Activated CD4-positive, alpha-beta T cell treated with anti-CD3 and anti-CD28 coated beads for 36 hours (primary cell): ENCODE measurements at places on chromosomes 2 and 18.

GRCh38 chr2:7012141-7012764 lies 95.0 kb downstream of the RNF144A start:
- DNase-seq: no peak

GRCh38 chr2:162828545-162828944 lies 10.0 kb downstream of the KCNH7 start:
- DNase-seq: no peak

- DNase-seq: peak; percentile 61
These were observed 42.2 kb downstream of the LBH start for GRCh38 chr2:30273574-30273929.

GRCh38 chr2:100268986-100269385 lies 53.3 kb downstream of the LONRF2 start:
- DNase-seq: no peak

GRCh38 chr18:43876748-43877147 lies 599.5 kb upstream of the SYT4 start:
- no peak for DNase-seq

DNA sequence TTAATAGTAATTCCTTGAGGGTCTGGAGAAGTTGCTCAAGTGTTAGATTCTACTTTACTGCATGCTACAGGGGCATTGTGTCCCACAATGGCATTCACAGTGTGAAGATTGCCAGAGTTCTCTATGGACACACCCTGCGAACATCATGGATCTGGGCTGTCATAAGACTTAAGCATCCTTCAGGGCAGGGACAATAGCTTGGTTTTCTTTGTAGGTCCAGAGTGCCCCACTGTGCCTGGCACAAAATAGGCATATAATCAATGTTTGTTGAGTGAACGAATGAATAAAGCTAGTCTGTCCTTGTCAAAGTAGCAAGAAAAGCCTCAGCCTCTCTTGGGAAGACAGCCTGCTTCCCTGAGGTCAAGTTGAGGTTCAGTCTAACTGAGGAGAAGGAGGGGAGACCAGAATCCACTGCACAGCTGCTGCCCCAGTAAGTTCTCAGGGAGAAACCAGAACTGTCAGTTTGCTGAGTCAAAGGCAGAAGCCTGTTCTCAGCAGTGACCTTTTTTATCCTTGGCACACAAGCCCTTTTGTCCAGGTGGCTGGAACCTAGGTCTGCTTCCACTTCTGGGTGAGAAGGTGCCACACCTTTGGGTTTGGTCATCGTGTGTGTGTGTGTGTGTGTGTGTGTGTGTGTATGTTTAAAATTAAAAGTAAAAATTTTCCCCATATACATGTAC lies 15.0 kb downstream of the INPP4A start:
- DNase-seq: peak; percentile 34

- DNase-seq: no peak
These were observed 85.9 kb downstream of the USP40 start for GRCh38 chr2:233480490-233481202.

- DNase-seq: peak; percentile 60
These were observed 79.0 kb downstream of the CIB4 start for GRCh38 chr2:26561918-26562810.

GRCh38 chr2:152925547-152926448 lies 207.4 kb downstream of the ARL6IP6 start:
- DNase-seq: peak; percentile 76

GRCh38 chr18:62610701-62611411 lies 88.0 kb downstream of the ZCCHC2 start:
- DNase-seq: no peak

DNA sequence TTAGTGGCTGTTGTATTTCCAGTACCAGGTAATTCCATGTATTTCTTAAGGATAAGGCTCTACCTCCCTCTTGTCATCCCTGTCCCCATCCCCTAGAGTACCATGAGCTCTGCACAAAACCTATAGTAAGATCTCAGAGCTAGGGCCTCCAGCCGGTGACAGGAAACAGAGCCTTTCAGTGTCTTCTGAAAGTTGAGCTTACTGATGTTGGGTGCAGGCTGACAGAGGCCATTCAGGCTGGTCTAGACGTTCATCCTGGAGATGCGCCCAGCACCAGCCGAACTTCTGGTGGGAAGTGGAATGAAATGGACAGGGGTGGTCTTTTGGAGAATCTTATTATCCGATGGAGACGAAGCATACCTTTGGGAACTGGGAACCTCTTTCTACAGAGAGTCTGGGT lies 16.7 kb upstream of the LYPD6B start:
- no peak for DNase-seq

DNA sequence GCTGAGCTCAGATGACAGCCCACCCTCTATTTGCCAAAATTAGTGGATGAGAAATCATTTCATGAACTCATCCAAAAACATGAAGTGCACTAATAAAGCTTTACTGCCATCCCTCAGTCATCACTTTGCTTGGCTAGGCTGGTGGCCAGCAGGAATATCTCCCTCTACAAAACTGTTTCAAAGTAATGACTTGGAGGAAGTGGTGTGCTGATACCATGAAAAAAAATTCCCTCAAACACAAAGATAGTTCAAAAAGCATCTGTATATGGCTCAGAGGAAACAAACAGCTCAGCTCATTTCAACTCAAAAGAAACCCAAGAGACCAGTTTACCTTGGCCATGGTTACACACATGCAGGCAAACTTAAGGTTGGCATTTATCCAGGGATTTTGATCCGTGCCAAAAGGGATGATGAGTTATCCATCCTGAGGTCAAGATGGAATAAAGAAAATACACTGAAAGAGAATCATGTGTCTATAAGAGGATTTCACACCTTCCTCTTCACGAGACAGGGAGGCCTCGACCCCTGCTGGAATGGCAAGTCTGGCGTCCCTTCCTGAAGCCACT lies 18.4 kb upstream of the WIPF1 start:
- no peak for DNase-seq

DNA sequence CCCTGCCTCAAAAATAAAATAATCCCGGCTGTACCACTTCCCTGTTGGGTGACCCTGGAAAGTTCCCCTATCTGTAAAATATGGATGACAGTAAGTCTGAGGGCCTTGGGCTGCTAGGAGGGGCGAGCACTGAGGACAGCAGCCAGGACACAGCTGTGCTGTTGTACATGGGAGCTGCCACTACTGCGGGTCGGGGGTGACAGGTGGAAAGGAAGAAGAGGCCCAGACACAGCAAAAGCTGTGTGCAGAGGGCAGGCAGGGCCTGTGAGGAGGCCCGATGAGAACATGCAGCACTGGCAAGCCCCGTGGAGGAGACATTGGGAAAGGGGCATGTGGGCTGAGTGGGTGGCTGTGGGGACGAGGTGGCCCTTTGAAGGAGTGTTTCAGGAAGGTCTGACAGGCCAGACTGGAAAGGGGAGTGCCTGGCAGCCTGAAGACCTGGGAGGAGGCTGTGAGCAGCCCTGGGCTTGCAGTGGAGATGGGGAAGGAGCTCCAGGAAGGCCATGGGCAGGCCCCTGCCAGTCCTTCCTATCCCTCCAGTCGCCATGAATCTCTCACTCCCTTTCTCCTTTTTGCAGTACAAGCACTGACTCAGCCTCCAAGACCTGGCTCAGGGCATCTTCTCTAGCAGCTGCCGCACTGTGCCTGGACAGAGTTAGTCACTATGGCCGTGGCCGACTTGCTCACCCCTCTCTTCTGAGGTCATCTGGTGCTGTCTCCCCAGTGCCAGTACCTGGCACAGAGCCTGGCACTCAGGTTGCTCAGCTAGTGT lies 28.9 kb upstream of the SEMA4C start:
- DNase-seq: no peak

GRCh38 chr2:241261628-241262027 lies 53.8 kb downstream of the HDLBP start:
- DNase-seq: no peak

- no peak for DNase-seq
These were observed 217.4 kb upstream of the SMIM21 start for GRCh38 chr18:75644871-75645270.

DNA sequence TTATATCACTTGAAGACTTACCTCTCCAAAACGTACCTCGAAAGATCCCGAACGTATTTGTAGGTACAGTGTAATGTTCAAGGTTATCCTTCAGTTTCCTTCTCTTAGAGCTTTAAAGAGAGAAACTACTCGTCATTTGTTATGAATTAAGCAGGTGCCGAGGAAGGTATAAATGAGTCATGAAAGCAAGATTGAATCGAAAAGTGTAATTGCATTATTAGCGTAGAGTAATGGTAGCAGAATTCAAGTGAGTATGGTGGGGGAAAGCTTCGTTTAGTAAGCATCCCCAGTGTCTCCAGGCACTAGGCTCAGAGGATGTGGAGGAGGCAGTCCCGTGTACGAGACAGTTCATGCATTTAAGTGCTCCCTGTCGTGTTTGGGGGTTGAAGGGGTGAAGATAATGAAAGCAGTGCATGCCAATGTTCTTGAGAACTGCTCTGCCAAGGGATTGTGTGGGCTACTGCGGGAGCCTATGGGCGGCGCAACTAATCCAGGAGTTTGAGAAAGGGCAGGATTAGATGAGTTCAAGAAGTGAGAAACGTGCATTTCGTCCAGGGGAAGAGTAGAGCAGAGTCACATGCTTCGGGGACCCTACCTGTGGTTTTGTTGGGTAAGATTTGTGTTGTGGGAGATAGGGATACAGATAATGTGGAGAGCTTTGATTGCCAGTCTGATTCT lies 858 bp downstream of the POLR1B start:
- DNase-seq: peak; percentile 22

GRCh38 chr2:14756122-14756541 lies 123.6 kb downstream of the LRATD1 start:
- DNase-seq: no peak

GRCh38 chr2:142756430-142756829 lies 121.0 kb upstream of the KYNU start:
- no peak for DNase-seq

DNA sequence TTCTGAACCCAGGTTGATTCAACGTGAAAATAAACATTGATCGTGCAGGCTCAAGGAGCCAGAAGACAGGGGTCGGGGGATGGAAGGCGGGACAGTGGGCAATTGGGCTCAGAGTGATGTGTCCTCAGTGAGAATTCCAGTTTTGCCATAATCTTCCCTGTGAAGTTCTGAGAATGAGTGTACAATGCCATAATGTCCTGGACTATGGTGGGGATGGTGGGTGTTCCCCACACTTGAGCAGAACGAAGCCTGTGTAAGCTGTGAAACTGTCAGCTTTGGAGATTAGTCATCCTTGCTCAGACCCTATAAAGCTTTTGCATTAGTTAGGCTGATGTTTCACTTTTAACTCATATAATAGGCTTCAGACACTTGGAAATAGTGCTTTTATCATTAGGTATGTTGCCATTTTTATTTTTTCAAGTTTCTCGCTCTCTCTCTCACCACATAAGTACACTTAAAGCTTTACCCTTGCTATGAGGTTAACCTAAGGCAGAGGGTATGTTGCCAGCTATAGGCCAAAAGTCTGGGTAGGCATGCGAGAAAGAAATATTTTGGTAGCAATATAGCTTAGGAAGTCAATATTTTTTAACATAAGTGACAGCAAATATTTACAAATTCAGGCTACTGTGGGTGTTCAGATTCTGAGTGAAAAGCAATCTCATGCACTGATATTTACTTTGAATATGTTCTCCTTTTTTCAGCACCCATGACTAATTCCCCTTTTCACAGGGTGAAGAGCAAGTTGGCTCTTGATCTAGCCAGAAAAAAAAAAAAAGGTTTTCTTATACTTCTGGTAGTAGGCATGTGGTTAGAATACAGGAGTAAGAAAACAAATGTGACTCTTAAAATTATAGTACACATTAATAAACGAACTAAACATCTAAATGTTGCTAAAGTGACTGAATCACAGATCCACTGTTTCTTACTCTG lies 47.2 kb downstream of the CDC42EP3 start:
- DNase-seq: peak; percentile 45
